ENCODE measurements at places on chromosomes 3 and 15. TPM values are rescaled to one million over a fixed set of nuclear protein-coding genes. Genes with fewer than 3 reads are reported as not detected.

Gene GRM2
- total RNA-seq, result under 0.01 TPM

Gene PLSCR5
- total RNA-seq, result not detected

Gene FOXL2
- total RNA-seq, result 0.06 TPM

Gene TBCCD1
- total RNA-seq, result 12.4 TPM

Gene MAGEL2
- 0.12 TPM for total RNA-seq

Gene SCAMP5
- total RNA-seq, result 27.2 TPM

Gene DLG1
- 105 TPM for total RNA-seq

Gene STARD5
- 1.4 TPM for total RNA-seq

Gene SCN11A
- 0.23 TPM for total RNA-seq

Gene BFSP2
- total RNA-seq, result not detected
